ENCODE measurements at places on chromosomes 3 and 15.
A peak's percentile ranks its signal among the peaks of the same experiment; 100 is the strongest.

DNA sequence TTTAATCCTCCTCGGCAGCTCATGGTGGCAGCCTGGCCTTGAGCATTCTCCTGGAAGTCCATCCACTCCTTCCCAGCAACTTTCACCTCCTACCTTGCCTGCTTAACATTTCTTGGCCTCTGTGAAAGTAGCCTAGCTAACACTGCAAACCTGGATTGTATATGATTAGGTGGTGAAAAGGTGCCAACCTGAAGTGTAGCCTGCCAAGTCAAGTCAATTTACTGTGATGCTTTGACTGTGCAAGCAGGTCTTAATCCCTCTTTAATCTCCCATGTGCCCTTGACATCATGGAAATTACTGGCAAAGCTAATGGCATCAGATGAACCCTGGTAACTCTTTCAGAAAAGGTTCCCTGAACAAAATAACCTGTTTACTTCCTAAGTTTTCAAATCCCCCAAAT is 169.7 kb upstream of the NR2F2 start:
- no peak for DNase-seq

DNA sequence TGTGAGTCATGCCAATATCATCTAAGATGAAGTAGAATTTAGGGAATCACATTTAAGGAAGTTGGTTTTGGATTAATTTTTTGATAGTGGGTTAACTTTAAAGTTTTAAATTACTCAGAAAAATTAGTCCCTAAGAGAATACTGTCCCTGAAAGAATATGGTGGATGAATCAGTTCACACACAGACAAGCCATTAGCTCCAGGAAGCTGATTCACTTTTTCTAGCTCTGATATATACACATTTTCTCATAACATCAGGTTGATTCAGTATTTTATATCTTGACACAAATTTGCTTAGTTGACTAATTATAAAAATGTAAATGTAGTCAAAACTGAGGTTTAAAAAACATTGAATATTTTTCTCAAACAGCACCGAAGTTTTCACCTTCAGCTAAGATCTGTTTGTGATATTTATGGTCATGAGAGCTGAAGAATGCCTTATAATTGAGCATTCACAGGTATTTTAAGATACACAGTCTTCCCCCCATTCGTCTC is 55.1 kb downstream of the MYH15 start:
- DNase-seq: no peak

- DNase-seq: no peak
Observed at GRCh38 chr3:140442621-140443020, 235.2 kb upstream of the TRIM42 start.

DNA sequence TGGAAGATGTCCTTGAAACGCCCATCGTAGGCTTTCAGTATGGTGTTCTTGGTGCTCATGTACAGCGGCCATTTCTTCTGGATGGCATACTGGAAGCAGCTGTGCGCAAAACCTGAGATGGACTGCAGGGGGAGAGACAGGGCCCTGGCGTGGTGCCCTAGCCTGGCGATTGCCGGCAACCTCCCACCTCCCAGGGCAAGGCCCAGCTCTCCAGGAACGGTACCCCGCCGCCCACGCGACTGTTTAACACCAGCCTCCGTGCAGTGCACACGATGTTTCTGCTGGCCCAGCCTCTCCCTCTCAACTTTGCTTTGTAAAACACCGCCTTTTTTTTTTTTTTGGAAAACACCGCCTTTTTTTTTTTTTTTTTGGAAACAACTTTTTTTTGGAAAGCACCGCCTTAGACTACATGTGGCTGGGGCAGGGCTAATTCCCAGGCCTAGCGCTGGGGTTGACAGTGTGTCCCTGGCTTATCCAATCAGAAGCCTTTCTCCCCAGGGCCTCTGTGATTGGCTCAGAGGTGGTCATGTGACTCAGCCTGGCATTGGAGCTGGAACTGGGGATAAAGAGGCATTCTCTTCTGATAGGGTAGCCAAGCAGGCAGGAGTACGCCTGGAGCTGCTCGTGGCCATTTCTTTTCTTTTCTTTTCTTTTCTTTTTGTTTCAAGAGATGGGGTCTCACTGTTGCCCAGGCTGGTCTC is 14.7 kb downstream of the IDH2 start:
- no peak for DNase-seq

DNA sequence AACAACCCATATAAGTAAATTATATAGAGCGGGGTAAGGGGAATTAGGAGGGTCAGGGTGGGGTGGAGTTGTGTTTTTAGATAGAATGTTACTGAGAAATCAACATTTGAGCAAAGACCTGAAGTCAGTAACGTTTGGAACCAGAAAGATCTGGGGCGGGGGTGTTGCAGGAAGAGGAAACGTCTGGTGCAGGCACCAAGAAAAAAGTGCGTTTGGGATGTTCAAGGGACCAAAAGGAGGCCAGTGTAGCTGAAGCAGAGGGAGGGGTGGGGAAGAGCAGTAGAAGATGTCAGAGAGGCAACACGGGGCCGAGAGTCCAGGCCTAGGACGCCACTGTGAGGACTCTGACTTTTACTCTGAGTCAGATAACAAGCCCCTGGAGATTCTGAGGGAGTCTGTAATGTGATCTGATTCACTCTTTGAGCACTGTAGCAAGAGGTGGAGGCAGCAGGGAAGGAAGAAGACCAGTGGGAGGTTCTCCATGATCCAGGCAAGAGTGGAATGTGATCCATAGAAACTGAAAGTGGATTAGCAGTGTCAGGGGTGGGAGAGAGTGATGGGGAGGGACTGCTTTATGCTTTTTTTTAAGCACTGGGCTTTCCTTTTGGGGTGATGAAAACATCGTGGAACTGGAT is 179.3 kb upstream of the CHRM5 start:
- DNase-seq: no peak

GRCh38 chr15:65947041-65947440 is 77.8 kb downstream of the RAB11A start:
- DNase-seq: no peak

- DNase-seq: no peak
Observed at GRCh38 chr15:77542491-77543001, 90.2 kb downstream of the LINGO1 start.

GRCh38 chr15:90617171-90617570 is 87.4 kb downstream of the CRTC3 start:
- DNase-seq: no peak

GRCh38 chr15:38538328-38539007 is 26.1 kb downstream of the RASGRP1 start:
- DNase-seq: no peak

DNA sequence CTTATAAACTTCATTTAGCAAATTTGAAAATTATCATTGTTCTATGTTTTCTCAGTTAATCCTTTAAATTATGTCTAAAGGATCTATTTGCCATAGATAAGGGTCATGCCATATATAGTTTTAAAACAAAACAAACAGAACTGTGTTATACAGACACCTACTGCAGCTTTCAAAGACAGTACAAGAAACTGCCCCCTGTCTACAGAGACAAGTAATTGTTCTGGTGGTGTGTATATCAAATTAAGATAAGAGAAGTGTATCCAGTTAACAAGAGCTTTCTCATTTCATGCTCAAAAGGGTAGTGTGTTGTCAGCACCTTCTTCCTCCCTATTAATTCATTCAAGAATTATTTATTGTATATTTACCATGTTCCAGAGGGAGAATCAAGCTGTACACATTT is 201.2 kb downstream of the FMN1 start:
- DNase-seq: no peak

- DNase-seq: no peak
Observed at GRCh38 chr3:152558386-152558785, 276.5 kb upstream of the P2RY1 start.

GRCh38 chr15:72117486-72118016 is 399 bp downstream of the MYO9A start:
- DNase-seq: peak; percentile 53

GRCh38 chr15:22978691-22979237 is 1.4 kb downstream of the CYFIP1 start:
- DNase-seq: no peak

- peak; percentile 46 for DNase-seq
Observed at GRCh38 chr3:64030741-64031140, 7.4 kb upstream of the PSMD6 start.

GRCh38 chr3:65751123-65751700 is 287.5 kb downstream of the MAGI1 start:
- no peak for DNase-seq

DNA sequence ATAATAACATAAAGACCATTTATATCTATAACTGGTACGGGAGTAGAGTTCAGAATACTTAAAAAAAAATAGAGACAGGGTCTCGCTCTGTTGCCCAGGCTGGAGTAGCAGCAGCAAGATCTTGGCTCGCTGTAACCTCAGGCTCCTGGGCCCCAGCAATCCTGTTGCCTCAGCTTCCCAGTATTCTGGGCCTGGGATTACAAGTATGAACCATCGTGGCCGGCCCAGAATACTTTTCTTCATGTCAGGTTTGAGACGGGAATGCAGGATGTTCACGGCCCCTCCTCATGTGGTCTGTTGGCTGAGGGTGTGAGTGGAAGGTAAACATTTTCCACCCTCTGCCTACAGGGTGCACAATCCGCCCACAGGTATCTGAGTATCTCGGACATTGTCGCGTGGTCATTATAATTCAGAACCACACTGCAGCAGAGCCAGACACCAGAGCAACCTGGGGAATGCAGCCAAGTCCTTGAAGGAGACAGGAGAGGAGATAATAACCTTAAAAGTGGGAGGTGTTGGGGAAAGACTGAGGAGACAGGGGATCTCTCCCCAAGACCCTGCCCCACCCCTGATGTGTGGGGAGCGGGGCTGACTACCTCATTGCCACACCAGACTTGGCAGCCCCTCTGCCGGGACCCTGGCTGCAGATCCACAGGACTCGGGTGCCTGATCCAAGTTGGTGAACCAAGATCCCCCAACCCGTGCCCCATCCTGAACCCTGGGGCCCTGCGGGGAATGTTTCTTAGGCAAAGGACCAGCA is 106.8 kb downstream of the ADCY5 start:
- DNase-seq: no peak

GRCh38 chr15:74798388-74799254 is 14.0 kb upstream of the LMAN1L start:
- no peak for DNase-seq

- DNase-seq: no peak
Observed at GRCh38 chr3:57133157-57133556, 32.0 kb downstream of the IL17RD start.

DNA sequence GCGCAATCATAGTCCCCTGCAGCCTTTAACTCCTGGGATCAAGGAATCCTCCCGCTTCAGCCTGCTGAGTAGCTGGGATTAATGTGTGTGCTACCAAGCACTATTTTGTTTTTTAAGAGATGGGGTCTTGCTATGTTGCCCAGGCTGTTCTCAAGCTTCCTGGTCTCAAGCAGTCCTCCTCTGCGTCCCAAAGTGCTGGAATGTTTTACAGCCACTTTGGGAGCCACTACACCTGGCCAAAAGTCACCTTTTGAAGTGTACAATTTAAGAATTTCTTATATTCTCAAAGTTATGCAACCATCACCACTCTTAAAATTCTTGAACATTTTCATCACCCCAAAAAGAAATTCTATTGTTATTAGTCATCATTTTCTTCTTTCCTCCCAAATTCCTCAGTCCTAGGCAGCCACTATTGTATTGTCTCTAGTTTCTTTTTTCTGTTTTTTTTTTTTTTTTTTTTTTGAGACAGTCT is 17.8 kb downstream of the CDV3 start:
- no peak for DNase-seq

DNA sequence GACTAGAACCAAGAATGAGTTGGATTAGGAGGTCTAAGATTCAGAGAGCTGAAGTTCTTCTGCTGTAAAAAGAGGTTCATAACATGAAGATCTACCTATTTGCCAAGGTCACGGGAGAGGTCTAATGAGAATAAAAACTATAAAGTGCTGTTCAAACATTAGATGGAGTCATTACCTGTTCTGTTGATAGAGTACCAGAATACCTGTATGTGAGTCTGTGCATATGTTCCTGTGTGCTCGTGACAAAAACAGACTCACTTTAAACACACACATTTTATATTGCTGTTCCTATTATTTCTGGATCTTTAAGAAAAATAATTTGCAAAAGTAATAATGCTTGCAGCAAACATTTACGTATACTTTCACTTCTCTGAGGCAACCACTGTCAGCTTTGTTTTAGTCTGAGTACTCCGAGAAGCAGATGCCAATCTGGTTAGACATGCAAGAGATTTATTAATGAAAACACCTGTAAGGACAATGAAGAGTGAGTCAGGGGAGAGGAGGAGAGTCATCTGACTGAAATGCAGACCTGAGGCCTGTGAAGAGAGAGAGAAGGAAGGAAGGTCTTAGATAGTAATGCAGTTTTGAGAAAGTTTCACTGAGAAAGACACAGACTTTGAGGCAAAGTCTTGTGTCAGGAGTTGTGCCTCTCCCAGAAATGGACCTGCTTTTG is 221.2 kb downstream of the SQOR start:
- DNase-seq: no peak

DNA sequence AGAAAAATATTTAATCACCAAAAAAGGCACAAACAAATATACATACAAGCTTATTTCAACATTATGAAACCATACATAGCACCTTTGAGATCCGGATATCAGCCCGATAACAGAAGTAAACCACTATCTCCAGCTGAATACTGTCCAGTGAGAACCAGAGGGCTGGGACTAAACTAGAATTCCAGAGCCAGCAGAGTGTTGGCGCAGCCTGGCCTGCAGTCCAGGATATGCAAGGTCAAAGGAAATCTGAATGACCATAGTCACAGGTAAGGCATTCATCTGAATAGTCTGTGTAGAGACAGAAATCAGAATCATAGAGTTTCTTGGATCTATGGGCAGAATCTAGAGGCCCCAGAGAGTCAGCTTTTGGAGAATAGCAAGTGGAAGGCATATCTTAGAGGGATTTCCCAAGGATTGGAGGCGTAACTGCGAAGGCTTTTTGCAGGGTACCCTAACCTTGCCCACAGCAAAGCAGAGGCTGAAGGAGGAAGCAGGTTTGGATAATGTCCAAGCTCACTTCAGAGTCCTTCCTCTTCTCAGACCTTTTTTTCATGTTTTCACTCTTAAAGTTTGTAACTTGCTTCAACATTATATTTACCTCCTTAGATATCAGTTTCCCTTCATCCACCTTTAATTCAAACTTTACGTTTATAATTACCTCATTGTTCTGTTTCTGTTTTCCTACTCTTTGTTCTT is 32.5 kb upstream of the TP63 start:
- DNase-seq: no peak

DNA sequence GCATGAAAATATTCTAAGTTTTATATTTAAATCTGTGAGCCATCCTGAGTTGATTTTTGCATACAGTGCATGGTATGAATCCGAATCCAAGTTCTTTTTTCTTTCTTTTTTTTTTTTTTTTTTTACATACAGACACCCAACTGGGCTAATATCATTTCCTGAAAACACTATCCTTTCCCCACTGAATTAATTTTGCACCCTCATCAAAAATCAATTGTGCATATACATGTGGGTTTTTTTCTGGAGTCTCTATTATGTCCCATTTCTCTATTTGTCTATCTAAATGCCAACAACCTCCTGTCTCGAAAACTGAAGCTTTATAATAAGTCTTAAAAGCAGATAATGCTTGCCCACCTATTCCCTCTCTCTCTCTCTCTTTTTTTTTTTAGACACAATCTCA is 5.9 kb upstream of the ABI3BP start:
- DNase-seq: no peak
